DMS79 (cell line): ENCODE measurements at places on chromosomes 1 and 21.
A peak's percentile ranks its signal among the peaks of the same experiment; 100 is the strongest.

DNA sequence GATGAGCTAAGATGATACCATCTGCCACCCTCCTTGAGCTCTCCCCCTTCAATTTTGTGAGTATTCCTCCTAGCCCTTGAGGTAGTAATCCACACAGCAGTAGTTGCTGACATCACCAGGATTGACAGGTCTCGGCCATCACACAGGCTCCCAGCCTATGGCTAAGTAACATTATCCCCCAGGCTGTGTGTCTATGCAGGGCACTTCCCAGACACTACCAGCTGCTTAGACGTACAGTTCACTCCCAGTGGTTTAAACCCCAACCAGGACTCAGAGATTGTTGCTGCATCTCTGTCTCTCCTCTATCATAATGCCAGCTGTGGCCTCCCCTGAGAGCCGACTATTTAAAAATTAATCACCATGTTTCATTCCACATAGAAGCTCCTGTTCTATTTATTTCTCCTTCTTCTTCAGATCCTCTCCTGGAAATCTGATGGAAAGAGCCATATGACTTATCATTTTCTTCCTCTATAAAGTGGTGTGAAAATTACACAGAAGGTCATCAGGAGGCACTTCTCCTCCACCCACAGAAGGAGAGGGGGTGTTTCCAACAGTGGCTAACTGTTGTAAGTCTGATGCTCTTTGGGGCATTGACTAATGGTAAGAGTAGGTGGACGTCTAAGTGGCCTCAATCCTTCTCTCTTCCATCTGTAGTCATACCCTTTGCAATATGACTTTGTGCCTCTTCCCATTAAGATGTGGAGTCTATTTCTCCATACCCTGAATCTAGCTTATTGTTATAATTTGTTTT, 396.3 kb downstream of the SETD4 start:
- no peak for DNase-seq

DNA sequence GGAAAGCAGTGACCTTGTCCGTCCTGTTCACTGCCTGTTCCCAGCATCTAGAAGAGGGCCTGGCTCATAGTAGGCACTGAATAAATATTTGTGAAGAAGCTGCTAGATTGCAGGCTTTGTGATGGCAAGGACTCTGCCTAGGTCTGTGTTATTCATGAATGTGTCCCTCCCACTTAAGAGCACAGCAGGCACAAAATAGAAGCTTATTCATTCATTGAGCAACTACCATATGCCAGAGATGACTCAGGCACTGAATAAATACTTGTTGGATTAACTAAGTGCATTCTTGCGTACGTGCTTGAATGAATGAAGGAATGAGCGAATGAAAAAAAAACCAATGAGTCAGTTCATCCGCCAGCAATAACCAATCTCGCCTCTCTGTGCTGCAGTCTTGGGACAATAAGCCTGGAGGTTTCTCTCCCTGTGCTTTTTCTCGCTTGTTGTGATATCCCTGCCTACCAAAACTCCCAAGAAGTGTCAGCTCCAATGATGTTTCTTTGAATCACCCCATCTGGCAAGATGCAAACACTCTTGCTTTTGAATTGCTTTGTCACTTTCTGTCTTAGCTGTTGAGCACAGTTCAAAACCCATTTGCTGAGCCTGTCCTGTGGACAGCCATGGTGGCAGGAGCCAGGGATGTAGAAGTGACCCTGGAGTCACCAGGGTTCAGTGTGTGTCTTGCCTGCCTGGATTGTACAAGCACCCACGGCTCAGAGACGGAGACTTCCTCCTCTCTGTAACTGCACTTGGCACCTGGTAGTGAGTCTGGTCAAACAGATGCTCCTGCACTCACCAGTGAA, 143.9 kb downstream of the KAZN start:
- DNase-seq = no peak

DNA sequence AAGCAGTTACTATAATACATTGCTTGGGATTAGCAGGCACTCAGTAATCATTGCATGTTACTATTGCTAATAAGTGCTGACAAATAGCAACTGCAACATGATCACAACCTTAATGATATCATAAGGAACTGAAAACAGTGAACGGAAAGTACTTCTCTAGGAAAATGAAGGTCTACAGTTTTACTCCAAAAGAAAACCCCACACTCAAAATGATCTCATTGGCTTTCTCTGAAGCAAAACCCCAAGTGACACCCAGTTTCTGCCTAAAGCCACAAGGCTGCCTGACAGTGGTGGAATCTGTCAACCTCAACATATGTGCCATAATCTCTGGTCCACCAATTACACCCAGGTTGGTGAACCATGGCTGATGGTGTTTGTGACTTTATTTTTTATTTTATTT, 137.6 kb downstream of the PTGER3 start:
- no peak for DNase-seq

- DNase-seq = peak; percentile 60
These were observed 2.9 kb upstream of the CD46 start for GRCh38 chr1:207748737-207749528.

DNA sequence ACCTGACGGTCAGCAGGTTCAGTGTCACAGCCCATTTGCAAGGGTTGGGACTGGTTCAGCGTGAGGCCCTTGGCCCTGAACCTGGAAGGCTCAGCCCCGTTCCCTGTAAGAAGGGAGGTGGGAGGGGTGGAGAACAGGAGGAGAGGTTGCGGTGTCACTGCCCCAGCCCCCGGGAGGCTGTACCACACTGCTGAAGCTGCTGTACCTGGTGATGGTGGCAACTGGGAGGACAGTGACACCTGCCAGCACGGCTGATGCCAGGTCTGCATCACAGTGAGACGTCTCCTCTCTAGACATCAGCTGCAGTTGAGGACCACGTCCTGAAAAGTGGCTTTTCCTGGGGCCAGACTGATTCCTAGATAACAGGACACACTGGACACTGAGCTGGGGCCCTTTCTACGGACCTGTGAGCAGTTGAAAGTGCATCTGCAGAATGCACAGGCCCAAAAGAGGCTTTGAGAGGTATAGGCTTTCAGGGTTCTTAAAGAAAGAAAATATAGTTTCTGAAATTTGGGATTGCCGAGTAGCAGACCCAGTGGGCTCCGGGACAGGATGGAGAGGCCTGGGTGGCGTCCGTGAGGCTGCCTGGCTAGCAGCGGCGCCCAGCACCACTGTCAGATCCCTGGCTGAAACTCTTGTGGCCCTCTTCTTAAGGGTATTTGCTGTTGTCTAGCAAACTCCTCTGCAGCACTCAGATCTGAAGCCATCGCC, 47.7 kb downstream of the COQ8A start:
- no peak for DNase-seq

DNA sequence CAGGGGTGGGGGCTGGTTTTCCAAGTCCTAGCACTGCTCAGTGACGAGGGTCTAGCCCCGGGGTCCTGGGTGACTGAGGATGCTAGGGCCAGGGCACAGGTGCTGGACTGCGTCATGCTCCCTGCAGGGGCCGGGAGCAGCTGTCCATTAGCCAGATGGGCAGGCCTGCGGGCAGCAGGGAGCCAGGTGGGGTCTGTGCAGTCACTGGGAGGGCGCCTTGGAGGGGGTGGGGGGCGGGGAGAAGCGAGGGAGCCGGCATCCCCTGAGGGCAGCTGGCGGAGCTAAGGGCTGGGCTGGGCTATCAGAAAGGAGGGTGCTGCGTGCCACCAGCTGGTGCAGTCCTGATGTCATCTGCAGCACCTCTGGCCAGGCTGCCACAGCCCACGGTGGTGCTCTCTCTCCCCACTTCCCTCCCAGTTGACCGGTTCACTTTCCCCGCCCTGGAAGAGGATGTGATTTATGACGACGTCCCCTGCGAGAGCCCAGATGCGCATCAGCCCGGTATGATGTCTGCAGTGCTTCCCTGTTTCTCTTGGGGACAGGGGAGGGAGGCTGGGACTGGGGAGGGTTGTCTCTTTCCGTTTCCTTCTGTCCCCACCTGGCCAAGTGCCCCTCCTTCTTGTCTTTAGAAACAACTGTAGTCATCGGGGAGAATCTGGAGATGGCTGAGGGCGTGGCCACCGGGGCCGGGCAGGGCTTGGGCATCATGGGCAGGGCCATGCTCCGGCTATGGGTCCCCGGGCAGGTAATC, 63.8 kb downstream of the ARHGEF10L start:
- DNase-seq = no peak

DNA sequence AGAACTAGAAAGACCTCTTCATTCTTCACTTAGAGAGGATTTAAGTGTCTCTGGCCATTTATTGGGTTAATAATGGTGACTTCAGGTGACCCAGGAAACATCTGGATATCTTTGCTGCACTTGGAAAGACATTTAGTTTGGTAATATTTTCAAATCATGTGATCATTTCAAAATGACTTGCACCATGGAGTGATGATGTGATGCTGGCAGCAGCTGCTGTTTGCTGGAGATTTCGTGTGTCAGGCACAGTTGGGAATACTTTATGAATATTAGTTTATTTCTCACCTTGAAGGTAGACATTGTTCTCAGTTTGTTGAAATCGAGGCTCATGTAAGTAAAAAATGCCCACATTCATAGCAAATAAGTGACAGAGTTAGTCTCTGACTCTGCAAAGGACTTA, 236.0 kb downstream of the DISC1 start:
- no peak for DNase-seq

- no peak for DNase-seq
These were observed 70.9 kb upstream of the FAM78B start for GRCh38 chr1:166237675-166238074.

DNA sequence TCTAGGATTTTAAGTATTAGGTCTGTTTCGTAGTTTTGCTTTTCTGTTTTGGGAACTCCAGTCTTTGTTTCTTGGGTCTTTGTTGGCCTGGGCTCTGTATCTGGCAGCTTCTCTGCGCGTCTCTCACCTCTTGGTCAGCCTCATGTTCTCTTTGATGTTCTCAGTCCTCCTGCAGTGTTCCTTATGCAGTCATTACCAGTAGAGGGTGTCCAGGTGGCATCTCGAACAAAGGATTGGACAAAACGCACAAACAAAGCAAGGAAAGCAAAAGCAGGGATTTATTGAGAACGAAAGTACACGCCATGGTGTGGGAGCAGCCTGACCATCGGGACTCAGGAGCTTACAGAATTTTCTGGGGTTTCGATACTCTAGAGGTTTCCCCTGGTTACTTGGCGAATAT, 133.7 kb upstream of the COL6A1 start:
- DNase-seq = no peak

DNA sequence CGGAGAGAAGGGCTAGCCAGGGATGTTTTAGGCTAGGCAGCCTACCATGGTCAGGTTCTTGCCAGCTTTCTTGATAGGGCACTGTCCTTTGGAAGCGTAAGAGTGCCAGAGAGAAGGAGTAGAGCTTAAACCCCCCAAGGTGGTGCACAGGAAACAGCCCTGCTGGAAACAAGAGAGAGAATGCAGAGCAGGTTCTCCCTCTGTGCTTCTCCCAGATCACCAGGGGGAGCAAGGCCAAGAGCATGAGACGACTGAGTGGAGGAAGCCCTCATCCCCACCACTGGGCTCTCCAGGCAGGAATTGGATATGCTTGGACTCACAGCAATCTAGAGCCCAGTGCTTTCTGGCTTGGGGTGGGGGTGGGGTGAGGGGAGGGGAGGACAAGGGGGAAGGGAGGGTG, 49.8 kb downstream of the ATP2B4 start:
- DNase-seq = no peak

DNA sequence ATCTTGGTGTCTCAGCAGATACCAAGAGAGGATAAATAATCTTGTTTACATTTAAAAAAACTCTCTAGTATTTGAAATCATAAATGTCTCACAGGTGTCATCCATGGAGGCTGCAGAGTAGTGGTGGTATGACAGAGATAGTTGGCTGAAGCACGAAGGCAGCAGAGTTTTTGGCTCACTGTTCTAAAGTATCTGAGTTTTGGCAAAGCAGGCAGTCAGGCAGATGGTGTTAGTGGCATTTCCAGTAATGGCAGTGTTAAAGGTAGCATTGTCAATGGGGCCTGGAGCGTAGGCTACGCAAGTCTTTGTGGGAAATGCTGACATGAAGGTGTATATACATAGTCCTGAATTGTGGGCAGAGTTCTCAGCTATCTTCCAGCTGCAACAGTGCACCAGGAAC, 68.5 kb upstream of the HSD17B7 start:
- DNase-seq = no peak

DNA sequence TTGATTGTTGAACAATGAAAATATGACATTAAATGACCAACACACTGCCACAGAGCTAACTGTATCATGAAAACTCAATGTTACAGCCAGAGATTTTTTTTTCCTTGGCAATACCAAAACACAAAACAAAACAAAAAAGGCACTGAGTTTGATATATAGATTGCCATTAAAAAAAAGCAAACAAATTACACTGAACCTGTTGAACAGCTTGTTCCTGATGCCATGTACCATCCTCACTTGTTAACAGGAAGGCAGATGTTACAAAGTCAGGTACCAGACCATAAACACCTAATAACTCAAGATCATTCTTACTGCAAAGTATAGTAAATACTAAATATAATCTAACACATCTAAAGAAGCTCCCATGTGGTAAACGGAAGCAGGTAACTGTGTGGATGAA, 75.2 kb downstream of the ZNF644 start:
- DNase-seq = no peak

- DNase-seq = no peak
These were observed 65.3 kb upstream of the PPP2R5A start for GRCh38 chr1:212219679-212220463.

DNA sequence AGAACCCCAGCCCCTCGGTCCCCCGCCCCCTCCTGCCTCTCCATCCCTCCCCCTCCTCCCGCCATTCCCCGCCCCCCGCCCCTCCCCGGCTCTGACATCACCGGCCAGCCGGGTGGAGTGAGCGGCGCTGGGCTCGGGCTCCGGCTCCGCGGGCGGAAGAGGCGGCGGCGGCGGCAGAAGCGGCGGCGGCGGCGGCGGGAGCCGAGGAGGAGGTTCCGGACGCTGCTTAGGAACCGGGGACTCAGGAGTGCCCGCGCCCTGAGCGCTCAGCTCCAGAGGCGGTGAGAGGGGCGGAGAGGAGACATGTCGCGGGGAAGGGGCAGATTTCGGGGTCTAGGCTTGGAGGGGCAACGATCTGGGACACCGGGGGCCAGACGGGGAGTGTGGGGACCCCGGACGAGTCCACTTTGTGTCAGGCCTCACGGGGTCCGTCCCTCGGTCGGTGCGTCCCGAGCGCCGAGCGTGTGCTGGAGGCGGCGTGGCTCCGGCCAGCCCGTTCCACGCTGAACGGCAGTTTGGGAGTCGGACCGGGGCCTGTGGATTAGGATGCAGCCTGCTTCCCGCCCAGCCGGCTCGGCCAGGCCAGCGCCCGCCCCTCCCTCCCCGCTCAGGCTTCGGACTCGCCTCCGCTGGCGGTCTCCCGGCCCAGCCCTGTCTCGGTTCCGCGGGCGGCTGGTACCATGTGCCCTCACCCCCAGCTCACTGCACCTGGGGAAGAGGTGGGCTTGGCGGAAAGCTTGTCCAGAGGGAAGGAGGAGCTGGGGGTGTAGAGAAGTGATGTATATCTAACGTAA, at the start of gene PEA15:
TSS of gene PEA15 (plus strand) at position 143 of the 794 bp plus-strand sequence. CDS start 6,161 bp downstream, outside the sequence.
- DNase-seq = peak; percentile 19
